ENCODE measurements at places on chromosomes 1 and 21. TPM values are rescaled to one million over a fixed set of nuclear protein-coding genes. Genes with fewer than 3 reads are reported as not detected.

GRCh38 chr21:45352621-45353139, 52.3 kb upstream of the COL18A1 start:
- no peak overlapping the region for H3K4me3 ChIP-seq
- no peaks in the 10 kb centered on the region for H3K27me3 ChIP-seq
- H3K27ac ChIP-seq, result no peak overlapping the region
- no peak for DNase-seq
- H3K4me1 ChIP-seq, result peaks cover 25% of the 10 kb centered on the region

DNA sequence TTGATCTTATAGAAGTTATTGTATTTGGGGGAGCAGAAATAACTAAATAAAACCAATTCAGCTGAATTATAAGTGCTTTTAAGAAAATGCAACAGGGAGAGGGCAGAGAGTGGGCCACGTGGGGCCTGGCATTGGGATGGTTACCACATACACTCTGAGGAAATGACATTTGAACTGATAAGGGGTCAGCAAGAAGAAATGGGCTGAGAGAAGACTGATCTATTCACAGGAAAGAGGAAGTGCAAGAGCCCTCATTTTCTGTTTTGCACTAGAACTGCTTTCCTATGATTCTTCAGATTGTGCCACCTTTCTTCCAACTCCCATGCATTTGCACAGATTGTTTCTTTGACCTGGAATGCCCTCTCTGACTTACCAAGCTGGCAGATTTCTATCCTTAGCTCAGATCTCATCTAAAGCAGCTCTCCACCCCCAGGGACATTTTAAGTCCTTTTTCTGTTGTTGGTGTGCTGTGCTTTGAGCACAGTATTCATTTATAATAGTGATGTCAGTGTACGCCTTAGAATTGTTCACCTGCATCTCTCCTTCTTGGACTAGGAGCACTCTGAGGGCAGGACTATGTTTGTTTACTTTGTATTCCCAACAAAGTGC, 115.9 kb downstream of the FGGY start:
- no peak for DNase-seq
- no peak overlapping the region for H3K27ac ChIP-seq
- H3K4me3 ChIP-seq, result no peak overlapping the region
- no peaks in the 10 kb centered on the region for H3K4me1 ChIP-seq

DNA sequence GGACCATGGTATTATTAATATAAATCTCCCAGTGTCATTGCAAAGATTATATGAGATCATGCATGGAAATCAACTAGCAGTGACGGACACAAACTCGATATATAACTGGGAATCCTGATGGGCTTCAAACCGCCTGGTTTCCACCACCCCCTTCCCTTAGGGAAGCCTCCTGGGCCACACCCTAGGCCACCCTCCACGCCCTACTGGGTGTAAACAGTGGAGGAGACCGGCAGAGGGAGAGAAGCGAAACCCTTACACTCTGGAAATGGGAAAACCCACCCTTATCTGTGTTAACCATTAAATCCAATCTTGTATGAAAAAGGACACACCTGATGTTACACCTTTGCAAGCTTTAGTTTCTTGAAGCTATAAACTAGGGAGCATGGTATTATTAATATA, 595 bp upstream of the ZNHIT6 start:
- H3K4me1 ChIP-seq, result peaks cover 10% of the 10 kb centered on the region
- peaks cover 15% of the 10 kb centered on the region for H3K36me3 ChIP-seq
- H3K27me3 ChIP-seq, result no peaks in the 10 kb centered on the region

DNA sequence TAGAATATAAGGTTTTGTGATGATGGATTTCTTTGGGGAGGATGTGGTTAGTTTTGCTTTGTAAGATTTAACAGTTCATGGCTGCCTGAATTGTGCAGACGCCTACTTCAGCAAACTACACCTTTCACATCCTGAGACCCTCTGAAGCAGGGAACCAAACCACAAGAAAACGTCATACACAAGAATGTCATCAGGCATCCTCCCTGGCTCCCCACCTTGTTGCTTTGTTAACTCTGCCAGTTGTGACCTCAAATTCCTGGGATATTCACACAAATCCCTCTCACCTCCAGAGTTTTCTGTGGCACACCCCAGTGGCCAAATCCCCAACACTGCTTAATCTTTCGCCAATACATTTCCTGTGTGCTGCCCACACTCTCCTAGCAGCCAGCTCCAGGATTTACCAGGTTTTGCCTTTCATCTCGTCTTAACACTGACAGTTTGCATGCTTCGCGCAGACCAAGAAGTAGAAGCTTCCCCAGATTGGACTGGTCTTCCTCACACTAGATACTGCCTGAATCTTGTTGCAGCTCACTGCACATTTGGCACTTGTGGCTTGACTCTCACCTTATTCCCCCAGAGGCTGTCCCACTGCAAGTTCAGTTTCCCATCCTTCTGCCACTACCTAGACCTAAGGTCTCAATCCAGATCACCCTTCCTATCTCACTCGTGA, 51.1 kb upstream of the CTTNBP2NL start:
- no peak for DNase-seq
- no peak overlapping the region for H3K4me3 ChIP-seq
- H3K27ac ChIP-seq, result no peak overlapping the region
- peaks cover 15% of the 10 kb centered on the region for H3K27me3 ChIP-seq

DNA sequence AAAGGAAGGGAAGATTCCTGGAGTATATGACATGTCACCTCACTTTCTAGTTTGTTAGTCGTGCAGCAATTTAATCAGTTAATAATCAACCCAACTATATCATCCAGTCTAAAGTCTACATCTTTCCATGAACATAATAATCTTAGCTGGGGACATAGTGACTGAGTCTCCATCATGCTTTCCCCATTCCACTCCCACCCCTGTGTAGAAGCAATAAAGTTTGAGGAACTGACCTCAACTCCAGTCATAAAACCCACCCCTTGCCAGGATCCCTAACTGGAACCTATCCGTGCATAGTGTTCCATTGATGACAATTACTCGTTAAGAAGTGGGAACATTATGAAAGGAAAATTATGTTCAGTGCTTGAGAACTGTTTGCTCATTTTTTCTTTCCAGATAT, 48.9 kb upstream of the MROH9 start:
- DNase-seq, result no peak
- H3K27ac ChIP-seq, result no peak overlapping the region
- no peaks in the 10 kb centered on the region for H3K27me3 ChIP-seq

DNA sequence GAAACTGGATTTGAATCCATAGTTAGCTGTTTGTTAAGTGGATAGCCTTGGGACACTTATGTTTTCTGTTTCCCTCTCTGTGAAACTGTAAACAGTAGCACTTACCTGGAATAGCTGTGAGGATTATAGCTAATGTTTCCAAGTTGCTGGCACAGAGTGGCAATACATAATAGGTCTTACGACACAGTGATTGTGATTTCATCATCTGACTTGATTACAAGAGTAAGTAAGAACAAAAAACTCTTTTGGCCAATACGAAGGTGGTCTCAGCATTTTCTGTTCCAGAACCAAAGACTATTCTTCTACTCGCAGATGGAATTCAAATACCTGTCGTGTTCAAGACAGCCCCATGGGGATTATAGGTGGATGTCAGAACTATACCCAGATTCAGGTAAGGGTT, 2.1 kb downstream of the C8B start:
- no peak overlapping the region for H3K27ac ChIP-seq
- DNase-seq, result no peak
- no peaks in the 10 kb centered on the region for H3K27me3 ChIP-seq
- H3K4me3 ChIP-seq, result no peak overlapping the region
- H3K36me3 ChIP-seq, result no peaks in the 10 kb centered on the region
- H3K4me1 ChIP-seq, result peaks cover 5% of the 10 kb centered on the region

GRCh38 chr1:1219341-1219740, 5.4 kb upstream of the TNFRSF4 start:
- no peak overlapping the region for H3K27ac ChIP-seq
- H3K36me3 ChIP-seq, result peaks cover 31% of the 10 kb centered on the region
- H3K27me3 ChIP-seq, result no peaks in the 10 kb centered on the region
- H3K4me1 ChIP-seq, result peaks cover 18% of the 10 kb centered on the region
- H3K4me3 ChIP-seq, result no peak overlapping the region
- DNase-seq, result no peak

- peaks cover 24% of the 10 kb centered on the region for H3K36me3 ChIP-seq
- peaks cover 21% of the 10 kb centered on the region for H3K4me1 ChIP-seq
- H3K4me3 ChIP-seq, result peak within 1 kb of the TSS; percentile 83
- peak; percentile 94 for DNase-seq
- peak within 1 kb of the TSS; percentile 82 for H3K27ac ChIP-seq
- H3K27me3 ChIP-seq, result no peaks in the 10 kb centered on the region
Observed at GRCh38 chr1:155255243-155256007, at the start of gene ENTREP3. ENTREP3 (minus strand) TSS chr1:155255483; CDS start chr1:155254877, 606 bp downstream.

DNA sequence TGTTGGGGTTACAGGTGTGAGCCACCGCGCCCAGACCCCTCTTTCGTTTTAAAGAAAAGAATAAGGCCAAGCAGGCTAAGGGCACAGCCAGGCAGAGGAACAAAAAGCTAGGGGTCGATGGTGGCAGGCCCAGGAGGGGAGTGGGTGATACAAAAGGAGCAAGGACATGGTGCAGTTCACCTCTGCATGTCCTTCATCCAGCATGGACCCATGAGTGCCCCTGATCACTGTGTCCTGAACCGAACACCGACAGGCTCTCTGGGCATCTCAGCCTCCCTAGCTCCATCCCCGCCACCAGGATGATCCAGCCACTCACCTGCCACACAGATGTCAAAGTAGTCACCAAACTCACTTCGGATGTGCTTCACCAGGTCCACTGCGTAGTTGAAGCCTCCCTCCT, 5.9 kb downstream of the MTHFR start:
- H3K4me1 ChIP-seq, result peaks cover 22% of the 10 kb centered on the region
- no peak overlapping the region for H3K27ac ChIP-seq
- H3K27me3 ChIP-seq, result no peaks in the 10 kb centered on the region
- peaks cover 35% of the 10 kb centered on the region for H3K36me3 ChIP-seq
- no peak for DNase-seq

DNA sequence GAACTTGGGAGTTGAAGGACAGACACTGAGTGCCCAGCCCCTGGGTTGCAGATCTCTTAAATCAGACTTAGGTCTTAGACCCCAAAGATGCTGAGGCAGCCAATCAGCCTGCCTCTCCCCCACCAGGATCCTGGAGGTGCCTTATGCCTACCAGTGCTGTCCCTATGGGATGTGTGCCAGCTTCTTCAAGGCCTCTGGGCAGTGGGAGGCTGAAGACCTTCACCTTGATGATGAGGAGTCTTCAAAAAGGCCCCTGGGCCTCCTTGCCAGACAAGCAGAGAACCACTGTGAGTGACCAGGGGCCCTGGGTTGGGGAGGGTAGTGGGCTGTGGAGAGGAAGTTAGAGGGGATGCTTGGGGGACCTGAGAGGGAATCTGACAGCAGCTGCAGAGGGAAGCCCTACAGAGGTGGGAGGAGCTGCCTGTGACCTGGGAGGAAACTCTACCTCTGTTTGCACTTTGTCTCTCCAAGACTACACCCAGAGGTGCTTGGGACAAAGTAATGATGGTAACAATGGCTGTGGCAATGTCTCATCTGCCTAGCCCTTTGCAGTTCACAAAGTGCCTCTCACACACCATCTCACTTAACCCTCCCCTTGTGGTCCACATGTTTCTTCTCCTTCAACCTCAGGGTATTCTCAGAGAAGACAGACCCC, 31.5 kb downstream of the UBE2T start:
- peaks cover 12% of the 10 kb centered on the region for H3K4me1 ChIP-seq
- no peak for DNase-seq
- no peaks in the 10 kb centered on the region for H3K36me3 ChIP-seq
- H3K27ac ChIP-seq, result no peak overlapping the region
- H3K4me3 ChIP-seq, result no peak overlapping the region

- H3K27me3 ChIP-seq, result no peaks in the 10 kb centered on the region
- no peak overlapping the region for H3K4me3 ChIP-seq
- no peak for DNase-seq
- no peaks in the 10 kb centered on the region for H3K36me3 ChIP-seq
- H3K27ac ChIP-seq, result no peak overlapping the region
Observed at GRCh38 chr21:28356422-28356821, 636.3 kb downstream of the LTN1 start.

- no peak overlapping the region for H3K4me3 ChIP-seq
- H3K27ac ChIP-seq, result no peak overlapping the region
- H3K36me3 ChIP-seq, result no peaks in the 10 kb centered on the region
- DNase-seq, result no peak
- H3K4me1 ChIP-seq, result no peaks in the 10 kb centered on the region
Observed at GRCh38 chr1:9376886-9377333, 84.2 kb downstream of the SPSB1 start.

GRCh38 chr1:174580801-174581200, 133.0 kb downstream of the GPR52 start:
- no peak for DNase-seq
- H3K27ac ChIP-seq, result no peak overlapping the region
- H3K27me3 ChIP-seq, result no peaks in the 10 kb centered on the region
- no peaks in the 10 kb centered on the region for H3K36me3 ChIP-seq
- no peaks in the 10 kb centered on the region for H3K4me1 ChIP-seq
- H3K4me3 ChIP-seq, result no peak overlapping the region

GRCh38 chr1:2360588-2361364, 30.6 kb downstream of the MORN1 start:
- H3K36me3 ChIP-seq, result no peaks in the 10 kb centered on the region
- H3K4me1 ChIP-seq, result no peaks in the 10 kb centered on the region
- DNase-seq, result no peak
- no peak overlapping the region for H3K4me3 ChIP-seq
- H3K27me3 ChIP-seq, result no peaks in the 10 kb centered on the region

DNA sequence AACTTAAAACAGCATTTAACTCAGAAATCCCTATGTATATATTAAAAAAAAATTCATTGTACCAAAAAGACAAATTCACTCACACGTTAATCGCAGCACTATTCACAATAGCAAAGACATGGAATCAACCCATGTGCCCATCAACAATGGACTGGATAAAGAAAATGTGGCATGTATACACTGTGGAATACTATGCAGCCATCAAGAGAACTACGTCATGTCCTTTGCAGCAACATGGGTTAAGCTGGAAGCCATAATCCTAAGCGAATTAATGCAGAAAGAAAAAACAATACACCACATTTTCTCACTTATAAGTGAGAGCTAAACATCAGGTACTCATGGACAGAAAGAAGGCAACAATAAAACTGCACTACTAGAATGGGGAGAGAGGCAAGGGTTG, 99.4 kb downstream of the FAF1 start:
- no peaks in the 10 kb centered on the region for H3K27me3 ChIP-seq
- no peak for DNase-seq
- H3K27ac ChIP-seq, result no peak overlapping the region

The HPDL gene
- total RNA-seq, result 7.8 TPM

The RAB7B gene
- 0.11 TPM for total RNA-seq

The TNFRSF18 gene
- total RNA-seq, result 1.1 TPM

The EDARADD gene
- 0.52 TPM for total RNA-seq

The LDLRAD2 gene
- not detected for total RNA-seq

The HIVEP3 gene
- 3.6 TPM for total RNA-seq

The OR6N1 gene
- total RNA-seq, result not detected

The SLC30A10 gene
- total RNA-seq, result not detected

The FAM163A gene
- not detected for total RNA-seq
